SK-MEL-5 (cell line): ENCODE measurements at places on chromosomes 2 and 18. TPM values are rescaled to one million over a fixed set of nuclear protein-coding genes. Genes with fewer than 3 reads are reported as not detected.

DNA sequence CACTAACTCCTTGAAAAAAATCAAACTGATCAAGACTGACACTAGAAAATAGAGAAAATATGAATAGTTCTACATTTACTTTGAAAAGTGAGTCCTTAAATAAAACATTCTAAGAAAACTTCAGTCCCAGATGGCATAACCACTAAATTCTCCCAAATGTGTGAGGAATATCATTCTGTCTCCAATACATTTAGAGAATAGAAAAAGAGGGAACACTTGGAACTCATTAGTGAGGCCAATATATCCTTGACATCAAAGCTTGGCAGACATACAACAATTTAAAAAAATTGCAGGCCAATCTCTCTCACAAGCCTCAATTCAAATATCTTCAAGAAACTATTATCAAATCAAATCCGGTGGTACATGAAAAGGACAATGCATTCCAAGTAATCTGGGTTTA is 79.3 kb upstream of the TMEM247 start:
- DNase-seq: no peak

DNA sequence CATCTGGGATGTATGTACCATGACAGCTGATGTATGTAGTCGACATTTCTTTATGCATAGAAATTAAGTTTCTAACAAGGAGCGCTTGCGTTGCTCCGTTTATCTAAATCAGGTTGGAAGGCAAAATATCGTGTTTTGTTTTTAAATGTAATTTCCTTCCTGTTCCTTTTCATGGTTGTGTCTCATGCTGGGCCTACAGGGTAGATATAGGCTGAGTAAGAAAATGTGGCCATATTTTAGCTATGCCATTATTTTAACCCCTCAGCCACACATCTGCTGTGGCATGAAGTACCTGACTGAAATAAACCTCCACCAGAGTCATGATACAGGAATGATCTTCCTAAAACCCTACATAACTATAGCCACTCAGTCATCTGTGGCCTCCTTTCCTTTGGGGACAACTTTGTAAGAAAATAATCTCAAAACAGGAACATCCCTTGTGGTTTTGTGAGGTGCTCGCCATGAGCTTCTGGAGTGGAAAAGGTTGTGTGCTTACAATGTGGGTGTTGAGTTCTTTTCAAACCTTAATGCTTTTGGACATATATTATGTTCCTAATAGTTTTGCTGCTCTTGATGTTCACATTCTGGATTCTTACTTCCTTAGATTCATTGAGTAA is 214.3 kb downstream of the FAM210A start:
- no peak for DNase-seq

SATB2 gene
- total RNA-seq: 5.6 and 7.4 TPM in 2 replicates

DNA sequence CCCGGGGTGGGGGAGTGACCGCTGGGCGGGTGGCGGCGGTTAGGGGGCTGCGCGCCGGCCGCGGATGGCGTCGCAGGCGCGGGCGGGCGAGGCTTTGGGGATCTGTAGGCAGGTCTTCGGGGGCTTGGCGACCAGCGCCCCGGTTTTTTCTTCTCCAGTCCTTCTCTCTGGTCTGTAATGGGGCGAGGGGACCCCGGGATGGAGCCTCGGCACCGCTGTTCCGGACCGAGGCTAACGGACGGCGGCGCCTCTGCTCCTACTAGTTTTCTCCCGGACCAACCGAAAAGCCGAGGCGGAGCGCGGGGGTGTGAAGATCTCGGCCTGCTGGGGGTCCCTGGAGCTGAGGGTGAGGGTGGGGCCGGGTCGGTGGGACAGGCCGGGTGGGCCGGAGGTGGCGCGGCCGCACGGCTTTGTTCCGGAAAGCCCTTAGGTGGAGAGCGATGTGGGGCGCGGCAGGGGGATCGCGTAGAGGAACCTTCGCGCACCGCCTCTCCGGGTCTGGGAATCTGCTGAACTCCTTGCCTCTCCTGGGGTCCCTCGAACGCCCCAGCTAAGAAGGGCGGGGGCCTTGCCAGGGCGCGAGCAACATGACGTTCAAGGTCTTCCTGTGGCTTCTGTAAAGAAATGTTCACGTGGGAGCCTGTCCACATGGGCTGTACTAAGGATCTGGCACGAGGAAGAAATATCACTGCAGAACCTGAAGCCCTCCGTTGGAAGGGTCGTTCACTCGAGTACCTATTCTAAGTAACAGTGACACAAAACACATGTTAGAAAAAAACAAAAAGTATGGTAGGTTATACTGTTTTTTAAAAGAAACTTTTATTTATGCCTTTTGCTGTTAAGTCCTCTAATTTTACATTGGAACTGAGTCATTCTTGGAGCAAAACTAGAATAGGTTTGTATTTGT is 861 bp downstream of the SLC39A10 start:
- peak; percentile 68 for DNase-seq

- DNase-seq: no peak
Measured at GRCh38 chr2:233414777-233415570, 60.7 kb downstream of the DGKD start.

MERTK gene
- 220 and 225 TPM in 2 replicates for total RNA-seq

DNA sequence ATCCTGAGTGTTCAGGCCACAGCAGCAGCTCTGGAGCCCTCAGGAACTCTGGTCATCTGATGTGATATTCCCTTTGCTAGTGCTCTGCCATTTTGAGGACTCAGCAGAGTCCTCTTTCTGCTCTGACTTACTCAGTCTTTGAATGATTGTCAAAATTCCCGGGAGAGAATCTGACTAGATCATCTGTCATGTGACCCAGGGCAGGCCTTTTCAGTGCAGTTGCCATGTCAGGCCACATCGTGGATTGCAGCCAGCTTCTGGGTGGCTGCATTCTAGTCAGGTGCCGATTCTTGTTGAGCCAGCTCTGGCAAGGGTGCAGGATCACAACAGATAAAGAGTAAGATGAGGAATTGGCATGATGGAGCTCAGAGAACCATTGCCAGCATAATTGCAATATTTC is 795.6 kb downstream of the CPS1 start:
- DNase-seq: peak; percentile 1

PLGLB2 gene
- not detected in 2 replicates for total RNA-seq

DNA sequence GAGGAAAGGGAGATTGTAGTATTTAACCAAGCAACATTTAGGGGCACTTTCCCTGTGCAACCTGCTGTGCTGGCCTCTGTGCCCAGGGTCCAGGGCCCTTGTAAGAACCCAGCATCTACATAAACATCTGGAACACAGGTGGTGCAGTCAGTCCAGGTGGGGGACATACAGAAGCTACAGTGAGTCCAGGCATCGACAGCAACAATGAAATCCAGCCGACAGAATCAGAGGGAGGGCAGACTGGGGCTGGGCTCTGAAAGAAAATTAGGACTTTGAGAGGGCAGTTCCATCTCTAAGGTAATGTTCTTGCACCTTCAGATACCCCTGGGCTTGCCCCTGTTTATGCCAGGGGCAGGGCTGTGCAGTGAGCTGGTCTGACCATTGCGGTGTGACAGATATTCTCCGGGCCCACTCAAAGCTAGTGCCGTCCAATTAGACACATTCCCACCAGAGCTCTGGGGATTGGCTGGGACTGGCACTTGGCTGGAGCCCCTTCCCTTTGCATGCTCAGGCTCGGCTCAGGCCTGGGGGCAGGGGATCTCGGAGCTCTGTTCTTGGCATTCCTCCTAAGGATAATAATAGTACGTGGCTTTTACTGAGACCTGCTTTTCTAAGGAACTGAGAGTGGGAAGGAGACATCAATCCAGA is 5.4 kb downstream of the LBH start:
- DNase-seq: no peak

- DNase-seq: no peak
Measured at GRCh38 chr2:119231975-119232665, 8.5 kb downstream of the STEAP3 start.

DNA sequence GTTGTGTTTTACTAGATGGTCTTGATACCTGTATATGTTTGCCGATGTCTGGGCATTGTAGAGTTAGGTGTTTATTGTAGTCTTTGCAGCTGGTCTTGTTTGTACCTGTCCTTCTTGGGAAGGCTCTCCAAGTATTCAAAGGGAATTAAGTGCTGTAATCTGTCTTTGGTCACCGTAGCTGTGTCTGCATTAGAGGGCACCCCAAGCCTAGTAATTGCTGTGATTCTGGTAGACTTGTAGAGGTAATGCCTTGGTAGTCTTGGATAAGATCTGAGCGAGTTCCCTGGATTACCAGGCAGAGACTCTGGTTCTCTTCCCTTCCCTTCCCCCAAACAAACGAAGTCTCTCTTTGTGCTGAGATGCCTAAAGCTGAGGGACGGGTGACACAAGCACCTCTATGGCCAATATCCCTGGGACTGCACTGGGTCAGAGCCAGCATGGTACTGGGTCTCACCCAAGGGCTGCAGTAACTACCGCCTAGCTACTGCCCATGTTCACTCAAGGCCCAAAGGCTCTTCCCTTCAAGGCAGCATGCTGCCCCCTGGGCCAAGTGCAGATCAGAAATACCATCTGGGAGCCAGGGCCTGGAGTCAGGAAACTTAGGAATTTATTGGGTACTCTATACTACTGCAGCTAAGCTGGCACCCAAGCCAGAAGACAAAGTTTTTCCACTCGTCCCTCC is 27.1 kb downstream of the STPG4 start:
- DNase-seq: no peak

POTEC gene
- not detected in 2 replicates for total RNA-seq

ST8SIA5 gene
- not detected in 2 replicates for total RNA-seq

SCG2 gene
- 5.9 and 6.6 TPM in 2 replicates for total RNA-seq

GRCh38 chr18:48358868-48359267 is 50.3 kb downstream of the ZBTB7C start:
- DNase-seq: no peak

DNA sequence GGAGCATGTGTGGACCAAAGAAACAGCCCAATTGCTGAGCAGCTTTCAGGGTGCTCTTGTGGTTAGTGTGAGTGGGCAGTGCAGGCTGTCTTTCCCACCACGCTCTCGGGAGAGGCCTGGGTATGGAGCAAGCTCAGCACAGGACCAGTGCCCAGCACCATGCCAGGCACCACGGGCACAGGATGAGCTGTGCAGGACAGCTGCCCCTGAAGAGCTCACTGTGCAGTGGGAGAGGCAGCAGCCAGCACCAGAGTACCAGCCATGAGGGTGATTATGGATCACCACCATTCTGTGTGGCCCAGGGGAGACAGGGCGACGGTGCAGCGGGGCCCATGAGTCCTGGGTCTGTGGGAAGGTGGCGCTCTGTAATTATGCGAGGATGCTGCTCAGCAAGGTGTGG is 29.7 kb upstream of the FAHD2A start:
- no peak for DNase-seq

EVX2 gene
- not detected in 2 replicates for total RNA-seq

FAM124B gene
- total RNA-seq: 0.13 TPM in 1 of 2 replicates, not detected in the other

DYNAP gene
- not detected in 2 replicates for total RNA-seq

- DNase-seq: no peak
Measured at GRCh38 chr2:232890896-232891601, 21.0 kb downstream of the SNORC start.

GRCh38 chr2:238462782-238463396 is 36.2 kb downstream of the ASB1 start:
- peak; percentile 79 for DNase-seq

NFATC1 gene
- total RNA-seq: 4.9 and 5.8 TPM in 2 replicates

LAMA1 gene
- total RNA-seq: 116 and 131 TPM in 2 replicates

- no peak for DNase-seq
Measured at GRCh38 chr18:3172097-3172496, 47.7 kb downstream of the MYOM1 start.

- DNase-seq: no peak
Measured at GRCh38 chr2:205775097-205775877, 93.0 kb downstream of the NRP2 start.

DNA sequence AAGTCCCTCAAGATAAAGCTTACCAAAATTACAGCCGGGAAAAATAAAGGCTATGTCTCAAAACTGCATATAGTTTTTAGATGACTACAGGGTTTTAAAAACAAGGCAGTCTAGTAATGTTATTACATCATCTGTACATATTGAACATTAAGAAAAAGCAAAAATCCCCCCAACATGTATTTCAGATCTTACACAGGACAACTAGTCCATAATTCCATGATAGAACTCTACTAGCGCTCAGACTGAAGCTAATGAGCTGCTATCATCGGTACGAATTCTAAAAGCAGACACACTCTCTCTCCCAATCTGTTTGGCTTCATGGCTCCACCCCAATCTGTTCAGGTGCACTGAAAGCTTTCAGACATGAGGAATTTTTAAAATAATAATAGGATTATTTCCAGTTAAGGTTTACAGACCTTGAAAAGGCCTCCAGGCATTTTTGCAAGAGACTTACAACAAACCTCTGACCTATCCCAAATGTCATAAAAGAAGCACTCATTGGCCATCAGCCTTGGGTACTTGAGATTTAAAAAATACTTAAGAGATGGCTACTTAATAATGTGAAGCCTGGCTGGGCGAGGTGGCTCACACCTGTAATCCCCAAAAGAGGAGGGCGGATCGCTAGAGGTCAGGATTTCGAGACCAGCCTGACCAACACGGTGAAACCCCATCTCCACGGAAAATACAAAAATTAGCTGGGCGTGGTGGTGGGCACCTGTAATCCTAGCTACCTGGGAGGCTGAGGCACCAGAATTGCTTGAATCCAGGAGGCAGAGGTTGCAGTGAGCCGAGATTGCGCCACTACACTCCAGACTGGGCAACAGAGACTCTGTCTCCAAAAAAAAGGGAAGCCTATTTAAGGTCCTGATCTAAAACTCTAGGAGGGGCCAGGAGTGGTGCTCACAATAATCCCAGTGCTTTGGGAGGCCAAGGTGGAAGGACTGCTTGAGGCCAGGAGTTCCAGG is 2.0 kb downstream of the NPC1 start:
- no peak for DNase-seq

GRCh38 chr2:96291751-96292150 is 13.6 kb downstream of the SNRNP200 start:
- peak; percentile 14 for DNase-seq
